ENCODE measurements at places on chromosomes 2 and 18.

DNA sequence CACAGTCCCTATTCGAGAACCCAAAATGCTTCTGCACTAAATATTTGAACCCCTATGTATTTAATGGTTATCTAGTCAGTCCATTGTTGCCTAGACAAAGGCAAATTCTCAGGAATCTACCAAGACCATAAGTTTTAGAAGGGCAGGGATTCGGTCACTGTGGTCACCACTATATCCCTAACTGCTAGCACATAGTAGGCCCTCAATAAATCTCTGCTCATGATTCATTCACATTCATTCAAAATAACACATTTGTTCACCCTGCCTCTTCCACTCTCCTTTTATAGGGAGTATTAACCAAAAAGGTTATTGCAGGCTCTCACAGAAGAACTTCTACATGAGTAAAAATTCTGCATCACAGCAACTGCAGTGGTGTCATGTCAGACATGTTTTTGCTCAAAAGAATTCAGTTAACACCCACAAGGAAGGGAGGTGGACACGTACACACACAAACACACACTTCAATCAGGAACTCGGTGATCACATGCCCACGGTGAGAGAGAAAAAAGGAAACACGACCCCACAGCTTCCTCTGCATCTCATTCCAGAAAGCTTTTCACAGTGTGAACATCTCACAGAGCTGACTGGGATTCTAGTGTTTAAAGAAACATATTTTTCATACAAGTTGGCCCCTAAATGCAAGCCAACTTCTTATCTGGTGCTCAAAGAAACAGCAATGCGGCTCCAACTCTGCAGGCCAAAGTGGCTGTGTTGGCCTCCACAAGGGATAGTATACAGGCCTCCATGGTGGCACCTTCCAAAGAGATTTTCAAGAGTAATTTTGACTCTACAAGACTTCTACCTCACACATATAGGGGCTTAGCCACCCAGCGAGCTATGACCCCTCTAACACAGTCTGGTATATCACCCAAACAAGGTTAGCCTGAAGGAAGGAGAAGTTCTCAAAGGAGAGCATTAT is 98.0 kb downstream of the ANKRD44 start:
- no peak for DNase-seq

GRCh38 chr2:235200216-235200615 is 248.4 kb downstream of the SH3BP4 start:
- no peak for DNase-seq

DNA sequence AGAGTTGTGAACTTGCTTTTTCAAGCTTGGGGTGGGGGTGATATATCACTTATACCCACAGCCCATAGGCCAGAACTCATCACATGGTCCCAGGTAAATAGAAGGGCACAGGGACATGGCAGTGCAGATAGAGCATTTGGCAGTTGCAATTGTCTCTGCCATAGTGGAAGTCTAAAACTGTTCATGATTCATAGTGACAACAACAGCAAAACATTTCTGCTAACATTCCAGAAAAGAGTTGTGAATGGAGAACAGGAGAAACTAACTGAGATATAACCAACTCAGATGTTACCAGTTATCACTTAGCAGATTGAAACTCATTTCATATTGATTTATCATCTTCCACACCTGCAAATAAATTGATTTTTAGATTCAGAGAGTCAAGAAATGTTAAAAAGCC is 278.6 kb upstream of the KYNU start:
- DNase-seq = no peak

GRCh38 chr2:175836361-175836760 is 165.7 kb downstream of the LNPK start:
- DNase-seq = no peak

DNA sequence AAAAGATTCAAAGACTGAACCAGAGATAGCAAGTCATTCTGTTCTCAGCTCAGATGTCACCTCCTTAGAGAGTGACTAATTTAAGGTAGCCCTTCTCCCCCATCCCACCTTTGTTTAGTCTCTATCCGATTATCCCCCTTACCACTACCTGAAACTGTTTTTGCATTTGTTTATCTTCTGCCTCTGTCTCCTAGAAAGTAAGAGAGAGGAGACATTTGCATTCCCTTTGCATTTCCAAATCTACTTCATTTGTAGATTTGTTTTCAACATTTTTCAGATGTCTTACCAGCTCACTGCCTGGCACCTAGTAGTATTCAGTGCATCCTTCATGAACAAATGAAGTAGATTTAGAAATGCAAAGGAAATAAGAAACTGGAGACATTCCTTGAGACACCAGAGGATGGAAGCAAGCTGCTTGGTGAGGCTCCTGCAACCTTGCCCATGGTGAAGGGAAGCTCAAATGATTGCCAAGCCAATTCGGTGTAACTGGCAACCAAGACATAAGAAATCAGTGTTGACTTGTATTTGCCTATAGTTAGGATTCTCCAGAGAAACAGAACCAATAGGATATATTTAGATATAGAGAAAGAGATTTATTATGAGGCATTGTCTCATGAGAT is 385.7 kb downstream of the STK39 start:
- DNase-seq = no peak

Measured in HFF-Myc (cell line).